ENCODE measurements at places on chromosomes 7 and 10. TPM values are rescaled to one million over a fixed set of nuclear protein-coding genes. Genes with fewer than 3 reads are reported as not detected.
A peak's percentile ranks its signal among the peaks of the same experiment; 100 is the strongest.

The ACSM6 gene
- total RNA-seq: 0.99 TPM

The ECHDC3 gene
- total RNA-seq: 9.6 TPM

The NPSR1 gene
- not detected for total RNA-seq

The BMS1 gene
- total RNA-seq: 12.8 TPM

The LRIT1 gene
- not detected for total RNA-seq

The RELN gene
- total RNA-seq: 1.4 TPM

The FAM25C gene
- not detected for total RNA-seq

The A1CF gene
- total RNA-seq: not detected

DNA sequence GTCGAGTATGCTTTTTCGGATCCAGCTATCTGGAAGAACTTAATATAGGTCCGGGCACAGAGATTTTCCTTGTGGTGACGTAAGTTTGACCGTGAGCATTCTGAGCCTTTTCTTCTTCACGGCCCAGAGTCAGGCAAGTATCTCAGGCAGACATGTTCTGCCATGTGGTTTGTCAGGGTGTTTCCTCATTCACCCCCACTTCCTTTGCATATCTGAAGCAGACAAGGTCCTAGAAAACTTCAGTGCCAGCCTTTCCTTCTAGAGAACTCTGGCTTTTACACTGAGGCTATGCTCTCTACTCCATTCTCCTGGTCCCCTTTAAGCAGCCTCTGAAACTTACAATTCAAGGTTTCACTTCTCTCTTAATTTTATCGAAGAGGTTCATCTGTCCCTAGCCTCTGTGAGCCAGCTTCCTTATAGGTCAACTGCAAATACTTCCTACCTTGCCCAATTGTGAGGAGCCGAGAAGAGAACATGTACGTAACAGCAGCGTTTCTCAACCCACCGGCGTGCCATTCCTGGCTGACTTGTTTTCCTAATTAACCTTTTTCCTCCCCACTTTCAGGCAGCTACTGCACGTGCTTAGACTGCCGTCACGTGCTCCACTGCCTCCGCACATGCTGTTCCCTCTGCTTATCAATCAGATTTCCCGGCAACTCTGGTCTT, 47.3 kb downstream of the CDCA7L start:
- DNase-seq: no peak

DNA sequence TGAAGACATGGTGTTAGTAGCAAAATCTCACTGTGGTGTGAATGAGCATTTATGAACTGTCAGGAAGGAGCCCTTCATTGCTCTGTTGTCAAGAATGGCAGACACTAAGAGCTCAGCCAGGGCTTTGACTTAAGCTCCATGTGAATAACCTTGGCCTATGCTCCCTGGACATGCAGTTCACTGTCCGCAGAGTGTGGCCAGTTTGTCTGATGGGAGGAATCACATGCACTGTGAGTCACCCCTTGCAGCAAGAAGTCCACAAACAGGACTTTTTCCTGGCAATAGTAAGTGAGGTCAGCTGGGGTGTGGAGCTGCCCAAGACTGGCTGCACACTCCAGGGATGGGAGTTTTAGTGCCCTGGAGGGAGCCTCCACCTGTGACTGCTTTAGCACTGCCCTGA, 49.5 kb downstream of the ZNF37A start:
- DNase-seq: no peak

DNA sequence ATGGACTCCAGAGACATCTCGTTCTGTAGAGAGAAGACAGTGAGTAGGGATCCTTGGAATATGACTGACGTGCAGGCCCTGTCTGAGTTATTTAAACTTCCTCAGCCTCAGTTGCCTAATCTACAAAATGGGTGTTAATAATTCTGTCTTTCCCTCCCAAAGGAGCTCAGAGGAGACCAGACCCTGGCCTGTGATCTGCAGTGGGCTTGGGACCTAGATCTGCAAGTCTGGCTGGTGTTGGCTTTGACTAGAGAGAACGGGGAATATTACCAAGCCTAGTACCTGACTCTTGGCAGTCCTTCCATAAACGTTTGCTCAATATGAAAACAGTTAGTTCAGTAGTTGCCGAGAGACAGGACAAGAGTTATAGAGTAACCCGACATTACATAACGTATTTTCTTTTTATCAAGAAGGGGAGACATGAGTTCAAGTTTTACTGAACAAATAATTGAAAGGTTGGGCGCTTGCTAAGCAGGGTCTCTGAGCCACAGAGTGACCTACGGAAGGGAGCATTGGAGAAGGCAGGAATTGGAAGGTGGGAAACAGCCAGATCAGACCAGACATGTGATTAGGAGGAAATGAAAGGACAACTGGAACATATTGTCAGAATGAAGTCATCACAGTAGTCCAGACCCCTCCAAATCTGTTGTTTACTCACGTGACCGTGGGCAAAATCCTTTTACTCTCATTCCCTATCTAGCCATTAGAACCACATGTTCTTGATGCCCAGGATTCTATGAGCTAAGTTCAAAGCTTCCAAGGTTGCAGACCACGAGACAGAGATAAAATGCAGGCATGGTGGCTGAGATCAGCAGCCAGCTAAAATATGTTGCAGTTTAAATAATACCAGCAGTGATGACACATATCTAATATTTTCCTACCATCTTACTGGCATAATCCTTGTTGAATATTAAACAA, 10.9 kb upstream of the CYP3A4 start:
- no peak for DNase-seq

DNA sequence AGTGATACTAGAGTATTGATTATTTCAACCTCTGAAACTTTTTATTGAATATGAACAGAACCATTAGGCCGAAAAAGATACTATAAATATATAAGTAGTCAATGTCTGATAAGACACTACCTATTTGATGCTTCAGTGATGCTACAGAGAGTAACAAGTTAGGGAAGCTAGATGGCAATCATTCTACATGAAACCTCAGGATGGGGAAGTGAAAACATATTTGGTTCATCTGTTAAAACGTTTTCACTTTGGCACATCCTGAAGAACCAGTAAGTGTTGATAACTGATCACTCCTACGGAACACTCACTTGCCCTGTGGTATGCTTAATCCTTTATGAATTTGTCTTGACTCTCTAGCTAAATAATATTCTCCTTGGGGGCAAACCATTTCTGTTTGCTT, 1064.9 kb downstream of the NXPH1 start:
- DNase-seq: no peak

DNA sequence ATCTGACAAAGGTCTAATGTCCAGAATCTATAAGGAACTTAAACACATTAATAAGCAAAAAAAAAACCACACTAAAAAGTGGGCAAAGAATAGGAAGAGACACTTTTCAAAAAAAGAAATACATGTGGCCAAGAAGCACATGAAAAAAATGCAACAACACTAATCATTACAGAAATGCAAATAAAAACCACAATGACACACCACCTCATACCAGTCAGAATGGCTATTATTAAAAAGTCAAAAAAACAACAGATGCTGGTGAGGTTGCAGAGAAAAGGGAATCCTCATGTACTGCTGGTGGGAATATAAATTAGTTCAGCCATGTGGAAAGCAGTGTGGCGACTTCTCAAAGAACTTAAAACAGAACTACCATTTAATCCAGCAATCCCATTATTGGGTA, 119.0 kb downstream of the LMBR1 start:
- DNase-seq: no peak

DNA sequence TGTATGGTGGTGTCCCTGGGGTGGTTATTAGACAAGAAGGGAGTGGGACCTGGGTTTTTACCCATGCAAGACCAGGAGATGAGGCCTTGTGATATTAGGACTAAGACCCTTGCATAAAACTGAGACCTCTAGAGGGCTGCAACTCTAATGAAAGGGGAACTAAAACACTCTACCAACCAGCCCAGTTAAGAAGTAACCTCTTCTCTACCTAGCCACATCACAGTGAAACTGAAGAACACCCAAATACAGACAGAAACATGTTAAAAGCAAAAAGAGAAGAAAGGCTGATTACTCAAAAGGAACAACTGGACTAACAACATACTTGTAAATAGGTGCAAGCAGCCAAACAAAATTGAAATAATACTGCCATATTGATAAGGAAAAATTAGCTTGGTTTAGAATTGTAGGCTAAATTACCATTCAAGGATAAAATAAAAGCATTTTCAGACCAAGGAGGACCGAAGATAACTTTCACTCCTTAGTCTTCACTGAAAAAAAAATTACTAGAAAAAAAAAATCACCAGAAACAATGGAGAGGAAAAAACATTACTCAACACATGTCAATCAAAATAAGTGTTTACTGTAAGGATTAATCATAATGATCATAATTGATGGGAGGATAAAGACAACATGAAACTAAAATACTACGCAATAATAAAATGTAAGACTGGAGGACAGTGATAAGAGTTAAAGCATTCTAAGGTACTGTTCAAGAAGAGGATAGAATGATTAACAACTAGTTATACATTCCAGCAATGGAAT, 27.6 kb downstream of the ERLIN1 start:
- DNase-seq: no peak

GRCh38 chr7:126700807-126701604, 551.7 kb downstream of the GRM8 start:
- DNase-seq: peak; percentile 67

DNA sequence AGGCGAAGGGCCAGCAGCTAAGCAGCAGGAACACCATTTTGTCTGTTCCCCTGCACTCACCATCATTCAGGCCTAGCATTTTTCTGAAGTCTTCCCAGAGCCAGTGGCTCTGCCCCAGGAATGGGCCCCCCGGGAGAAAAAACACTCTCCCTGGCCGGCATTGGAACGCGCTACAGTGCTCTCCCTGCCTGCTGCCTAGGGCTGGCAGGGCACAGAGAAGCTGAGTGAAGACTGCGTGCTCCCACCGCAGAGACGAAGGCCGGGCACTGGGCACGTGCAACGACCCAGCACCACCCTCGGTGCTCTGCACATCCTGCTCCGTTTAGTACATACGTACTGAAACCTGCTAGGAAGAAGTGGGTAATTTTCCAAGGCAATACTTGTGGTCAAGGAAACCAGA, 34.4 kb downstream of the HSPA12A start:
- DNase-seq: no peak

DNA sequence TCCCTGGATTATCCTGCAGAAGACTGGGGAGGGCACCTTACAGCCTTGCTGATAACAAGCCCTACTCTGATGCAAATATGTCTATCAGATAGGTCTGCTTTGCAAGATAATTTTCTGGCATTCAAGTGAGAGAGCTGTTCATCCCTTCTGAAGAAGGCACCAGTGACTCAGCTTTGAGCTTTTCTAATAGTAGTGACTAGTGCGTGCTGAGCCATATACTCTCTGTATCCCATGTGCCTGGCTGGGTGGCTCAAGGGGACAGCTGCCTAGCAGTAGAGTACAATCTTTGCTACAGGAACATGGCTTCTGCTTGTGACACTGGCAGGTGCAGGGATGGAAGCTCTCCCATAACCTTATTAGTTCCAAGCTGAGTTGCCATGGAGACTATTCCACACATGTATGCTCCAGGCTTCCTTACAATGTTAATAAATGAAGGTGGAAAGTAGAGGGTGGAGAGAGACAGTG, 35.0 kb upstream of the ABCB4 start:
- no peak for DNase-seq

DNA sequence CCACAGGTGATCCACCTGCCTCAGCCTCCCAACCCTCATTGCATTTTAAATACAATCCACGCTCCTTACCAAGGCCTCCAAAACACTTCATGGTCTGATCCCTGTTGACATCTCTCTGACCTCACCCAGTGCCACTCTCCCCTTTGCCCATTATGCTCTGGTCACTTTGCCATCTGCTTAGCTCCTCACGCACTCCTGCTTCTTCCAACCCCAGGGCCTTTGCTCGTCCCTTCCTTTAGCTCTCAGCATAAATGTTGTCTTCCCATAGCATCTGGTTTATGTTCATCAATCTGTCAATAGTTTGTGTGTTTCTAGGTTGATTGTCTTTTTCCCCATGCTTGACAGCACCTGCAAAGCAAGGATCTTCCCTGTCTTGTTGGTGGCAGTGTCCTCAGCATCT, 14.1 kb downstream of the NPFFR1 start:
- no peak for DNase-seq

GRCh38 chr10:129891806-129892205, 72.3 kb downstream of the EBF3 start:
- no peak for DNase-seq

- no peak for DNase-seq
These were observed 290.2 kb downstream of the SDK1 start for GRCh38 chr7:3591219-3591618.

GRCh38 chr10:130935128-130935439, 376.4 kb downstream of the TCERG1L start:
- no peak for DNase-seq

GRCh38 chr10:123165445-123166072, 11.4 kb downstream of the BUB3 start:
- no peak for DNase-seq

GRCh38 chr7:99126921-99127553, 16.9 kb downstream of the SMURF1 start:
- no peak for DNase-seq

- peak; percentile 95 for DNase-seq
These were observed 9.8 kb downstream of the SAP25 start for GRCh38 chr7:100563809-100564400.

- peak; percentile 35 for DNase-seq
These were observed 196.0 kb downstream of the MAD1L1 start for GRCh38 chr7:2036786-2037185.

DNA sequence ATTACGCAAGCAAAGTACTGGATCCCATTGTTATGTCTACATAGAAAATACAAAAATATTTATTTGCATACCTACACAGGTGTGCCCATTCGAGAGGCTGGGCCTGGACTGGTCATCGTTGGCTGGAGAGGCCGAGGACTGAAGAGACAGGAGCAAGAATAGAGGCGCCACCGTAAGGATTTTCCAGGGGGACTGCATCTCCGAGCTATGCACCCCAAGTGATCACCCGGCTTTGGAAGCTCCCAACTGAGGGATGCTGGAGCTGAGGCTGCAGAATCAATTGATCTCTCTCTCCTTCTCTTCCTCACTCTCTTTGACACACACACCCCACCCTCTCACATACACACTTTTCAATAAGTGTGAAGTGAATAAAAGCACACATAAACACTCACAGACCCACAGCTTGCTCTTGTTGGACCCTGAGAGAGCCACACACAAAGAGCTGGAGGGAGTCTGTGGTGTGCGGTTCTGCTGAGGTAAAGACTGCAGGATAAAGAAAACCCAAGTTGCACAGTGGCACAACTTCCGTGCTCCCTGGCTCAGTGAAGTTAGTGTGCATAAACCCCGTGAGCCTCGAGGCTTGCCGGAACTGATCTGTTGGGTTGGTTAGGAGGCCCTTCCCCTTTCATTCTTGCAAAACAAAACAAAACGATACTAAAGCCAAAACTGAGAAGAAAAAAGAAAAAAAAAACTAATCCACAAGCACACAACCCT, at the start of gene AOAH:
TSS of gene AOAH (minus strand) at position 544 of the 714 bp plus-strand sequence. CDS start at position 198, 346 bp downstream.
- peak; percentile 86 for DNase-seq

DNA sequence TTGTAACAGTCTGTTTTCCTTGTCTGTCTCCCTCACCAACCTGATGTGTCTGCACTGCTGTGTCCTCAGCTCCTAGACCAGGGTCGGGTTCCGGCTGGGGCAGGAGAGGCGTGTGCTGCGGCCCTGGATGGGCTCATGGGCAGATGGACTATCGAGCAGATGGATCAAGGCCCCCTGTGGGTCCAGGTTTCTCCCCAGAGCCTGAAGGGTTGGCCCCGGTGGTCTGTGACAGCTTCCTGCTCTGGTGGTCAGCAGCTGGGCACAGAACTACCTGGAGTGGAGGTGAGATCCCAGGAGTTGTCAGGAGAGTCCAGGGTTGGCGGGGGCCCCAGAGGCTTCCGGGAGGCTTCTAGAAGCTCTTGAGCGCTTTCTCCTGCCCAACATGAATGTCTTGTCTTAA, 75.1 kb downstream of the GRK5 start:
- DNase-seq: no peak

Data from aorta (tissue), 5 donors.